ENCODE measurements at places on chromosomes 16 and 17.

DNA sequence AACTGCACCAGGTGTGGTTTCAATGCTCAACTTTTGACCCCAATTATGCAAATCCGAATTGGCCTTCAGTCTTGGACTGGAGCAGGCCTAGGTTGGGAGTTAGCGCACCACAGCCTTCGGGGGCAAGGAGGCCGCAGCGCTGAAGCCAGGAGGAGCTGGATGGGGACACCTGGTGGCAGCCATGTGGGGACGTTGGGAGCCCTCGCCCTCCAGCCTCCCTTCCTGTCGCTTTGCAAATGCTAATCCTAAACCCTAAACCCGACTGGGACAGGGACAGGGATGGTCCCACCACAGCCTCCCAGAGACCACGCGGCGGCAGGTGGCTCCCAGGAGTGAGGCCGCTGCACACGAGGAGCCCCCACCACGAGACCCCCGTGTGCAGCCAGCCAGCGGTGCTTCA, 58.7 kb downstream of the KLHDC4 start:
- no peak for DNase-seq

- no peak for DNase-seq
Observed at GRCh38 chr17:5630434-5630833, 46.1 kb upstream of the NLRP1 start.

DNA sequence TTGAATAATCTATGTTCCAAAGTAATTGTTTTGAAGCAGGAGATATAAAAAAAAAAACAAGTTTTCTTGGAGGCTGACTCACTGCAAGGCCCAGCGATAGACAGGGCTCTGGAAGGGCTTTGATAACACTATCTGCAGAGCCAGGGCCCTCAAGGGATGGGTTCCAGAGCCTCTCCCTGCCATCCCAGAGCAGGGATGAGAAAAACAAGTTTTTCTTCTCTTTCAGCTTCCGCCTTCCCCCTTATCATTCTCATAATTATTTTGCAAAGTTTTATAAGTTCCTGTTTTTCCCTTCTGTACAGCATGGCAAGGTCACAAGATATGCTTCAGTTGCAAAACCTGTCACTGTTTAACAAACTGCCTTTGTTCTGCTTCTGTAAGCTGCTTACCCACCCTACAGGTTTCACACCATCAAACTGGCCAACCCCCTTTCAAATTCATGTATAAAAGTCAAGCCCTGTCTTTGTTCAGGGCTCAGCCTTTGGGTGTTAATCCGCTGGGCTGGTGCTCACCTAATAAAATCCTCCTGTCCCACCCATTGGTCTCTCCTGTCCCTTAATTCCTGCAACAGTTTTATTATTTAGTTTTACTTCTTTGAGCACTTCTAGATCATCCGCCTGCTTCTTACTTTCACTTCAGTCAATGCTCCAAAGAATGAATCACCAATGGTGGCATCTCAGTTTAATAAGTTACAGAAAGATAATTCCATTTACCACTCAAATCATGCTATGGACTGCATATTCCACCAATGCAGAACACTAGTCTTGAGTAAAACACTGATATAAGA, 5.6 kb upstream of the THUMPD1 start:
- DNase-seq: no peak

DNA sequence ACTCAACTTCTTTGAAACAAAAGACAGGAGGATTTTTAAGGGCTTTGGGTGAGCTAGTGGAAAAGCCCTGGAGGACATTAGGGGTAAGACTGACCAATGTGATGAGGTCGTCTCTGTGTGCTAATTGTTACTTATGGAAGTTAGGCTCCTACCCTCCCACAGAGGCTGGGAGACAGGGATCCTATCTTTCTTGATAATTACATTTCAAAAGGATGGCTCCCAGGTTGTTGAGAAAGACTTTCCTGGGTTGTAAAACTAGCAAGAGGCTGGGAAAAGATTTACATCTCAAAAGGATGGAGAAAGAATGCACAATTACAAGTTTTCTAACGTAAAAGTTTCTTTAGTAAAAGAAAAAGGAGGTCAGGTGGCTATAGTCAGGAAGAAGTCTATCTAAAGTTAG, 605.8 kb upstream of the GOT2 start:
- no peak for DNase-seq

- no peak for DNase-seq
Observed at GRCh38 chr16:71540-72401, 660 bp downstream of the RHBDF1 start.
